ENCODE measurements at places on chromosomes 6 and 20. TPM values are rescaled to one million over a fixed set of nuclear protein-coding genes. Genes with fewer than 3 reads are reported as not detected.

DNA sequence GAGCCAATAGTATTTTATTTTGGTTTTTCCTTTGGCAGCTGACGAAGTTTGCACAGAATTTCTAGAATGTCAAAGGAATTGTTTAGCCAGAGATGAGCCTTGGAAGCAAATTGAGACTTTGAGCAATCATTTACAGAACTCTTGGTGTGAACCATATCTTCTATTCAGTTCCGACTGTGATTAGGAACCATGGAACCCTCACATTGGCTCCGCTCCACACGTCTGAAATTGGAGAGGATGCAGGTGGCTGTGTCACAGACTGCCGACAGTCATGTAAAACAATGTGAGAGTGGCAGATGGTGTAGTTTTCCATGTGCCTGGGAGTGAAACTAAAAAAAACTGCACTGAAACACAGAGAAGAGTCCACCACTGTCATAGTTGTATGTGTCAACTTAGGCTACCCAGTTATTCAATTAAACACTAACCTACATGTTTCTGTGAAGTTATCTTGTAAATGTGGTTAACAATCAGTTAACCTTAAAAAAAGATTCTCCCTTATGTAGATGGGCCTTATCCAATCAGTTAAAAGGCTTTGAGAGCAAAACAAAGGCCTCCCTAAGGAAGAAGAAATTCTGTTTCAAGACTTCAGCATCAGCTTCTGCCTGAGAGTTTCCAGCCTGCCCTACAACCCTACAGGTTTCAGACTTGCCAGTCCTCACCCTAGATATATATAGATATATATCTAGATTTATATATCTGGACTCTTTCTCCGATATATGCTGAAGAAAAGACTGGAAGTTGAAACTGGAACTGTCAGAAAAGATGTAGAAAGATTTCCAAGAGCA lies 3.3 kb upstream of the HMGN4 start:
- no peak for DNase-seq

- no peak for DNase-seq
Observed at GRCh38 chr20:63027922-63028389, 21.2 kb upstream of the BHLHE23 start.

GRCh38 chr20:37484331-37484730 lies 36.7 kb upstream of the NNAT start:
- DNase-seq = no peak

DNA sequence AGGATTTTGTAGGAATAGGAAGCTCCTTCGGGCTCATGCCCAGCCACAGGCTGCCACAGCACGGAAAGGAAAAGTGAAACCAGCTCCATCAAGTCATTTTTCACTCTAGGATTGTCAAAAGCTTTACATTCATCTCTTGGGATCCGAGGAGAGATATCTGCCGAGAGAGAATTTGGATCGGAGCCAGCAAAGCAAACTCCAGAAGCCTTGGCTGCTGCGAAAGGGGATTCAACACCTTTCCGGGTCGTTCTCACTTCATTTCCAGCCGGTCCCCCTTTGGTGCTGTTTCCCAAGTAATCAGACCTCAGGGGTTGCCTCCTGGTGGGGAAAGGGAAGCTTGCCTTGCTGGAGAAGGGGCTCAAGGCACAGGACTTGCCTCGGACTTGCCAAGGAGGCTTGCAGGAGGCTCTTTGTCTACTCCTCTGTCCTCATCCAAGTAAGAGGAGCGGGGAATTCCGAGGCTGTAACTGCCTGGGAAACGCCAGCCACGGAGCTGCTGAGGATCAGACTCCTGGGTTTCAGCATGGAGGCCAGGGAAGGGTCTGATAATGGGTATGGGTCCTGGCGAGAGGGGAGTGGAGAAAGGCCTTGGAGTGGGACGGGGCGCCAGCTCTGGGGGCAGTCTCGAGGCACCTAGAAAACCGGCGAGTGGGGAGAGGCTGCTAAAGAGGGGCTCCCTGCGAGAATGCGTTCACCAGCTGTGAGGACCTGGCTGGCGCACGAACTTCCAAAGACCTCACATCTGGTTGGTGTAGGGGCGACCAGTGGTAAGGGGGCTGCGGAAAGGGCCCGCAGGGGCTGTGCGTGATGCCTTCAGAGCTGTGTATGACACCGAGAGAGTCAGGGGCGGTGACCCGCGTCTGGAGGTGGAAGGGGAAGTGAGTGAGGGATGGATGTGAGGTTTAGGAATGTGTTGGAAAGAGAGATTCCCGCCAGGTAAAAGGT lies 702 bp downstream of the ETV7 start:
- DNase-seq = peak; percentile 68

DNA sequence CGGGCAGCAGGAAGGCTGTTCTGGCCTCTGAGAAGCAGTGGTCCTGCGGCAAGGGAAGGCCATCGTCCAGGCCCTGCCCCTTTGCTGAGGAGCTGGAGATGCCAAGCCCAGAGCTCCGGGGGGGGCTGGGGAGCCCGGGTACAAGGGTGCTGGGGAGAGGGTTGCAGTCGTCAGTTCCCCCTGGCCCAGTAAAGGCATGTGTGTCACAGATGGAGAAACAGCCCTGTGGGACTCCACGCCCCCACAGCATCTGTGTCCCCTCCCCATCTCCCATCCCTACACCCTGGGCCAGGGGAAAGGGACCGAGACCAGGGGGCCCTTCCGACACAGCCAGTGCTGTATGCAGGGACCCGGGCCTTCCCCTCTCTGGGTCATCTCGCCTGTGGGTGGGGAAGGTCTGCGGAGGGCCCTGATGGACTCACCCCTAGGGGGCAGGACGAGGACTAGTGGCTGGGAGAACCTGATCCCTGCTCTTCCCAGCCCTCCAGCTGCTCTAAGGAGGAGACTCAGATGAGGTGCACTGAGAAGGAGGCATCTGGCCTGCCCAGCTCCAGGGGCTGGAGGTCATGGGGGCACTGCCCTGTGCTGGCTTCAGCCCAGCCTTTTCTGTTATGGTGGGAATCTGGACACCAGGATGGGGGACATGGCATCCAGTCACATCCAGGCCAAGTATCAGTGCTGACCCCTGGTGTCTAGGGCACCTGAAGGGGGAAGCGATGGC lies 609 bp downstream of the MYL9 start:
- DNase-seq = peak; percentile 81

DNA sequence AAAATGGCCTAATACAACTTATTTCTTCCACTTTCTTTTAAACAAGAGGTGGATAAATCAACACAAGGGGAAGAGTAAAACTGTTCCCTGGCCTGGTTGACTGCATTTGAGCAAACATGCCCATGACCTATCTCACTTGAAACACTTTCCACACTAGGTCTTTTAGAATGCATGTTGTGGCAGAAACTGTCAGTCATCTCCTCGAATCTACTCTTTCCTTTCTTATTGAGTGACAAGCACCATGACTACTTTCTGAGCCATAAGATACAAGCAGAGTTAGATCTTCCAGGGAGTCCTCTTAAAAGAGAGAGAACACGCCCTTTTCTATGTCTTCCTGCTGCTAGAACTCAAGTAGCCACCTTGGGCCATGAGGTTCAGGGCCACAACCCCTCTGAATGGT lies 66.5 kb downstream of the PTPRT start:
- DNase-seq = no peak

GRCh38 chr6:149825292-149825691 lies 38.9 kb downstream of the LRP11 start:
- DNase-seq = no peak

- no peak for DNase-seq
Observed at GRCh38 chr20:36217226-36217625, 19.1 kb upstream of the AAR2 start.

DNA sequence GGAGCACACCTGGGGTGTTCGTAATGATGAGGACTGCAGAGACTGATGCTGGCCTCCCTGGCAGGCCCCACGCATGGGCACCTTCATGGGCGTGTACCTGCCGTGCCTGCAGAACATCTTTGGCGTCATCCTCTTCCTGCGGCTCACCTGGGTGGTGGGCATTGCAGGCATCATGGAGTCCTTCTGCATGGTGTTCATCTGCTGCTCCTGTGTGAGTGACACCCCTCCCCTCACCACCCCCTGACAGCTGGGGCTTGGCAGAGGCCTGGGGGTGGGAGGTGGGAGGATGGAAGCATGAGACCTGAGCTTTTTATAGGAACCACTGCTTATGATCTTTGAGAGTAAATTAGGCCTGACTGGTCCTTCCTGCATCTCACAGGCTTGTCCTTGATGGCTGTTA lies 6.7 kb downstream of the SLC12A5 start:
- DNase-seq = no peak

GRCh38 chr6:44932651-44933091 lies 395.5 kb upstream of the RUNX2 start:
- no peak for DNase-seq

- no peak for DNase-seq
Observed at GRCh38 chr20:53662595-53662994, 69.0 kb upstream of the ZNF217 start.

DNA sequence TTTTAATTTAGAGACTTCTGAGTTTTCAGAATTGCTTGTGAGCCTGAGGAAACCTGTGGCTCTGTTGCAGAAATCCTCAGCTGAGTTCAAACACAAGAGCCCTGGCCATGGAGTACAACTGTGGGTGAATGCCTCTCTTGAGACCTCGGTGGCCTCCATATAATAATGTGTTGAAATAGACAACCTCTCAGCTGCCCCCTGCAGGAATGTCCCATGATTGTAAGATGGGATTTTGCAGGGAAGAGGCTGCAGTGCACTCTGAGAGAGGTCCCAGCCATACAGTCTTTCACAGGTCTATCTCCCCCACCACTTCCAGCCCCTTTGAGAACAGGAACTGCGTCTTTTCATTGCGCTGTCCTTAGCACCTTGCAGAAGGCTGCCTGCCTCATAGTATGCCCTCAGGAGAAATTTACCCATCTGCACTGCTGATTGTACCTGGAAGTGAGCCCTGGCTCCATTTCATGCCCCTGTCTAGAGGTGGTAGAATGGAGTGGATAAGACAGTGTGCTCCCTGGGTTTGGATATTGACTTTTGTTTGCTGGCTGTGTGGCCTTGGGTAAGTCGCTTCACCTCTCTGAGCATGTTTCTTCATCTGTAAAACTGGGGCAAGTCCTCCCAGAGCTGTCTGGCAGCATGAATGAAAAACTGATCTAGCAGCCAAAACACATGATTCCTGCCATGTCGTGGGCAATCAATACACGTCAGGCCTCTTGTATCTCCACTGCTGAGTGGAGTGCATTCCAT lies 16.8 kb upstream of the CDH22 start:
- no peak for DNase-seq

DNA sequence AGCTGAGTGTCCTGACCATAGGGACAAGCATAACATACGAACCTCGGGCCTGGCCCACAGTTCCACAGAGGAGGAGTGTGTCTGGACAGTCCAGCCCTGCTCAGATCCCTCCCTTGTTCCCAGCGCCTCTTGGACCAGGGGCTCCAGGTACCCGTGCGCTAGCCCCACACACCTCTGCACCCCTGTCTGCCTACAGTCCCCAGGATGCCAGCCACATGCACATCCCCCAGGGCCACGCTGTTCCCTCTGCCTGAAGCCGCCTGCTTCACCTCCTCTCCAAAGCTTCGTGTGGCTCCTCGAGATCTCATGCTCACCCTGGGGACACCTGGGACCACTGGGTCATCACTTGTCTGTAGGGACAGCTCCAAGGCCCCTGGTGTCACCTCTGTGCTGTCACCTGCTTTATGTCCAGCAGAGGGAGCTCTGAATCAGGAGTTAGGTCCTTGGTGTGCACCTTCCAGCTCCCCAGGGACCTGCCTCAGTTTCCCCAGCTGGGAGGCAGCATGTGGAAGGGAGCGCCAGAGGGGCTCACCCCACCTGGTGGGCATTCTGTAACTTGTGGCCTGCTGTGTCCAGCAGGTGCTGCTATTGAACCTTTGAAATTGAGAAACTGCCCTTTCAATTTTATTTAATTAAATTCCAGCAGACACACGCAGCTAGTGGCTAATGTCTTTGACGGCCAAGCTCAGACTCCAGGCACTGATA lies 7.3 kb upstream of the YTHDF1 start:
- DNase-seq = no peak

The EYS gene
- 0.31 TPM for total RNA-seq

The HTR1E gene
- total RNA-seq = not detected

The TFAP2D gene
- not detected for total RNA-seq

The SLC17A4 gene
- total RNA-seq = not detected

The TMEM239 gene
- total RNA-seq = not detected

The LRRC73 gene
- total RNA-seq = 1.2 TPM

The RHAG gene
- 2.9 TPM for total RNA-seq

The LINC00237 gene
- not detected for total RNA-seq

The MACROD2 gene
- total RNA-seq = 13.8 TPM

The IL17A gene
- not detected for total RNA-seq

The SLC25A27 gene
- 49.0 TPM for total RNA-seq

The C20orf96 gene
- 8.7 TPM for total RNA-seq

The TMEM244 gene
- not detected for total RNA-seq

The HLA-DMB gene
- 46.9 TPM for total RNA-seq

Data from sciatic nerve (tissue), 2 donors.